ENCODE measurements at places on chromosomes 16 and 17.

DNA sequence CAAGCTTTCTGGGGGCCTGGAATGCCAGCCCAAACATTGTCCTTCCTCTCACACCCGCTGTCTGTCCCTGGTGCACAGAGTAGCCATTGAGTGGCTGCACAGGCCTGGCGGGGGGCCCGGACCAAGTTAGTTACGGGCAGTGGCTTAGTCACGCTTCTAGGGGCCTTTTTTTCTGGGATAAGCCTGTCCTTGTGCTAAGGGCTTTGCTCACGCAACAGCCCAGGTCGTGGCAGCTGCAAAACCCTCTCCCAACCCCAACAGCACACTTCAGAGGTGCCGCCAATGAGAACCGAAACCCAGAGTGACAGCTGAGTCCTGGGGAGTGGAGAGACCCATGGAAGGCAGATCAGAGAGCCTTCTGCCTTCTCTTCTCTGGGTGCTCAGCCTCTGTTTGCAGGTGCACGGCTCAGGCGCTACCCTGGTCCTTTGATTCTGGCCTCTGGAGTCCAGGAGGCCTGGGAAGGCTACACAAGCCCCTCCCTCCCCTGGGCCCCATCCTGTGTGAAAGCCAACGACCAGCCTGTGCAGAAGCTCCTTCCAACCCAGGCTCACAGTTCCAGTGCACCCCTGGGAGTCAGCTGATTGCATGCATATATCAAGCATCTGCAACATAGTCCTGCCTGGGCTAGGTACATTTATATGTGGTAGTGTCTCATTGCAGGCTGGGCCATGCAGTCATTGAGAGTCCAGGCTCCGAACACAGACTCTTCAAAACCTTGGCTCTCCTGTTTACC, 9.1 kb downstream of the WSCD1 start:
- DNase-seq = no peak

DNA sequence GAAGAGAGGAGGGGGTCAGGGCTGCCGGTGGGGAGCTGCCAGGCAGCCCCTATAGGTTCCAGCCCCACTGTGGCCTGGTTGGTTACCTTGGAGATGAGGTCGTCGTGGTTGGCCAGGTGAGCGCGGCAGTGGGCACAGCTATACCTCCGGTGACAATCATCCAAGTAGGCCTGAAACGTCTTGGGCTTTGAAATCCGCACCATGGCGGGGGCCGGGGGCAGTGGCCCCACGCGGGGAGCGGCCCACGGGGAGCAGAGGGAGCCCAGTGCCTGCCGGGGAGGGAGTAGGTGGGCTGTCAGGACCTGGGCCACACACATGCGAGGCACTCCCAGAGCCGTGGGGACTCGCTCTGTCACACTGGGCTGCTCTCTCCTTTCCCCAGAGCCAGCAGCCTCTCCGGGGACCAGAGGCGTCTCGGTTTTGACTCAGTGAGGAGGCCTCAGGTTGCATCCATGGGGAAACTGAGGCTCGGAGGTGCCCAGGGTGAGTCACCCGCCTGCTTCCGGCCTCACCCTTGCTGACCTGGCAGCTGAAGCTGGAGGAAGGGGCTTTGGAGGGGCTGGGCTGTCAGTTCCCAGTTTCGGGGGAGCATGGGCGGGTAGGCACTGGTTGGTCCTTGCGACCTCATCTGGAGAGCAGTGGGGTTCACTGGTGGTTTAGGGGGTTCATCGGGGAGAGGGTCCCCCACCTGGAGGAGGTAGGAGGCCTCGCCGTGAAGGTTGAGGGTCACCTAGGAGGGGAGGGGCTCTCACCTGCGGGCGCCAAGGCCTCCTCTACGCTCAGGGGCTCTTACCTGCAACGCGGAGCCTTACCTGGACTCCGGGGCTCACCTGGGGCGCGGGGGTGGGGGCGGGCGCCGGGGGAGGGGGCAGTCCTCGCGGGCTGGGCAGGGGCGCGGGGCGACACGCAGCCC, 591 bp downstream of the YPEL3 start:
- DNase-seq = no peak

GRCh38 chr17:3792481-3792880, 8.5 kb downstream of the ITGAE start:
- no peak for DNase-seq

DNA sequence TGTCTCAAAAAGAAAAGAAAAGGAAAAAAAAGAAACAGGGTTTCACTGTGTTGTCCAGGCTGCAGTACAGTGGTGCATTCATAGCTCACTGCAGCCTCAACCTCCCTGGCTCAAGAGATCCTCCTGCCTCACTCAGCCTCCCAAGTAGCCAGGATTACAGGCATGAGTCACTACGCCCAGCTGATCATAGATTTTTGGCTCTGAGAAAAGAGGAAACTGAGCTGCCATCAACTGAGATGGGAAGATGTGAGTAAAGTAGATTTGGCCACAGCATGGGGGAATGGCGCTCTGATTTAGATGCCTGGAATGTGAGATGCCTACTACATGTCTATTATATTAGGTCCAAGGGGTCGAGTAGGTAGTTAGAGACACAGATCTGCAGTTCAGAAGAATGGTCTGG, 5.9 kb upstream of the NAGS start:
- no peak for DNase-seq

- no peak for DNase-seq
Observed at GRCh38 chr17:6514371-6514770, 42.0 kb downstream of the PITPNM3 start.

- no peak for DNase-seq
Observed at GRCh38 chr16:71311553-71312158, 22.5 kb upstream of the CMTR2 start.

DNA sequence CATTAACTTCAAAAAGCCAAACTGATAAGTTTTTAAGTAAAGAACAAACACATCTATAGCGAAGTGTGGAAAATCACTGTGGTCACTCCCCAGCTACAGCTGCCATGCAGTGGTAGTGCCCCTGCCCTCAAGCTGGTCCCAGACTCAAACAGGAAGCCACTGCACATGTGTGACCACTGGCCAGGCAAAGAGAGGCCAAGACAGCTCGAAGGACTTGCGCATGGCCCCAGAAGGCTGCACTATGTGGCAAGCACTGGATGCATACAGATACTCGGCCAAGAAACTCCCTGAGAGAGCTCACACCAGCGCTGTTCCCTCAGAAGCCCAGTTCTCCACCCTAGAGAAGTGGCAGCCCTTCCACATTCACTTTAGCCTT, 82.4 kb downstream of the ANKRD11 start:
- DNase-seq = no peak

- no peak for DNase-seq
Observed at GRCh38 chr17:29341726-29342125, 47.8 kb upstream of the NUFIP2 start.

DNA sequence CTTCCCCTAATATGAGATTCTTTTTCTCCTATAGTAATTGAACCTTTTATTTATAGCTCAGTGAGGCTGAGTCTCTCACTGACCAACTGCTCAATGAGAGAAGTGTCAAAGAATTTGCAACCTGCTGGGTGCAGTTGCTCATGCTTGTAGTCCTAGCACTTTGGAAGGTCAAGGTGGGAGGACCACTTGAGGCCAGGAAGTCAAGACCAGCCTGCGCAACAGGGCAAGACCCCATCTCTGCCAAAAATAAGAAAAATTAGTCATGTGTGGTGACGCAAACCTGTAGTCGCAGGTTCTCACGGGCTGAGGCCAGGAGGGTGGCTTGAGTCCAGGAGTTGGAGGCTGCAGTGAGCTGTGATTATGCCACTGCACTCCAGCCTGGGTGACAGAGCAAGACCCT, 30.9 kb upstream of the CRYBA1 start:
- no peak for DNase-seq

DNA sequence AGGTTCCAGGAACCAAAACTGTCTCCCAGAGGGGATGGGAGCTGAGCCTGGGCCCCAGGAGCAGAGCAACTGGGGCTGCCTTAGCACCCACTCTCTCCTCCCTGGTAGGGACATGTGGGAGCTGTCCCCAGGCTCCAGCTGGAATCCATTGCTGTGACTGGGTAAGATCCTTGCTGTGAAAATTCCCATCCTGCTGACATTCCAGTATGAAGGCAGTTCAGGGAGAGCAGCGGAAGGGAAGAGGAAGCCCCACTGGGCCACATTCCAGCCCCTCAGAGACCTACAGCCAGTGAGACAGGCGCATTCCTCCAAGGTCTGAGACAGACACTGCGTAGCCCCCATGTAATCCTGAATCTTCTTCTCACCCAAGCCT, 24.2 kb downstream of the MYO18A start:
- no peak for DNase-seq

DNA sequence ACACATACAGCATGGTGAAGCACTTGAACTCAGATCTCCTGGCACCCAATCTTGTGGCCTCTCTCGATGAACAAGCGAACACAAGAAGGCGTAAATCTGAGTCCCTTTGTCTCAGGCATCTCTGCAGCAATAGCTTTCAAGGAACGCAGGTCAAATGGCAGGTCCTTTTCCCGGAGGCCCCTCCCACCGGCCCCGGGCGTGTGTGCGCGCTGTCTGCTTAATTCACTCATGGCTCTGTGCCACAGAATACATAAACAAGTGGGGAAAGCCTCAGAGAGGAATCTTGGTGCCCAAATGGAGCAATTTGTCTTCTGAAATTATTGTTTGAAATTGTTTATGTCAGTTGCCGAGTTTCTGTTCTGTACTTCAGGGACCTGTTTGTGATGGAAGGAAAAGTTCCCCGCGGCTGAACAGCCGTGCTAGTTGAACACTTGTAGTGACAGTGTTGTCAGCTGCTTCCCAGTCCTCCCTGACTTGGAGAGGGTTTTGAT, 14.8 kb downstream of the MYOCD start:
- DNase-seq = no peak

Measured in stimulated activated CD8-positive, alpha-beta memory T cell treated with anti-CD3 and anti-CD28 coated beads, Interleukin-7, amount 100 ng/mL, for 24 hours (primary cell).